ENCODE measurements at places on chromosomes 12 and 14. TPM values are rescaled to one million over a fixed set of nuclear protein-coding genes. Genes with fewer than 3 reads are reported as not detected.

Gene DEPDC4
- total RNA-seq = not detected

Gene HEATR5A
- total RNA-seq = 39.3 TPM

- no peak for DNase-seq
Observed at GRCh38 chr12:48061938-48062719, 43.8 kb downstream of the SENP1 start.

DNA sequence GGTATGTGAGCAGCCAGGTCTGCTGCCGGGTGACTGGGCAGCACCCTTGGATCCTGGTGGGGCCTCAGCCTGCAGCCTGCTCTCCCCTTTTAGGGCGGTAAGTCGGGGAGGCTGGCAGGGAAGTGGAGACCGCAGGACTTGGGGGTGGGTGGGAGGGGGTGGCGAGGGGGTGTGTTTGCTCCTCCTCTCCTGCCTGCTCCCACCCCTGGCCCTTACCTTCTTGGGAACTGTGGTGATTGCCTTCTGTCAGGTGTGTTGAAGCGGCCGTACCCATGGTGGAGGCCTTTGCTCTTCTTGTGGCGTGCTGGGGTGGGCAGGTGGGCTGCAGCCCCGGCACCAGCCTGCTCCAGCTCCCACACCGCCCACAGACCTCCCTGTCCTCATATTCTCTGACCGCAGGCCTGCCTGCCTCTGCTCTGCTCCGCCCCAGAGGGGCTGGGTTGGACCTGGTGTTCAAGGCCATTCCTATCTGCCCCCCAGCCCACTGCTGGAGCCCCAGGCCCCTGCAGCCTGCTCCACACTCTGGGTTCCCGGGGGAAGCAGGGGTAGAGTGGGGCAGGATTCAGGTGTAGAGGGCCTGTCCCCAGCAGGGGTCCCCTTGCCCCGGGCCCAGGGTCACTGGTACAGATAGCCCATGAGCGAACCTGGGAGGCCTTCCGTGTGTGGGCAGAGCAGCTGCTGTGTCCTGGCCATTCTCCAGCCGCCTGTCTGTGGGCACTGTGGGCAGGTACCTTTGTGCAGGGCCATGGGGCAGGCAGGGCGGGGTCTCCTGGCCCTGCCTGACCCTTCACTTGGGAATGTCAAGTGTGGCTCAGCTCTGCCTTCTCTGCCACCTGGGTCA is 5.2 kb downstream of the TEDC1 start:
- DNase-seq = no peak

GRCh38 chr14:42224053-42224888 is 617.6 kb downstream of the LRFN5 start:
- DNase-seq = peak; percentile 53

Gene SYT1
- total RNA-seq = not detected

- DNase-seq = no peak
Observed at GRCh38 chr12:118853634-118854033, 127.7 kb upstream of the SRRM4 start.

- DNase-seq = no peak
Observed at GRCh38 chr12:79692860-79693577, 2.3 kb upstream of the PAWR start.

DNA sequence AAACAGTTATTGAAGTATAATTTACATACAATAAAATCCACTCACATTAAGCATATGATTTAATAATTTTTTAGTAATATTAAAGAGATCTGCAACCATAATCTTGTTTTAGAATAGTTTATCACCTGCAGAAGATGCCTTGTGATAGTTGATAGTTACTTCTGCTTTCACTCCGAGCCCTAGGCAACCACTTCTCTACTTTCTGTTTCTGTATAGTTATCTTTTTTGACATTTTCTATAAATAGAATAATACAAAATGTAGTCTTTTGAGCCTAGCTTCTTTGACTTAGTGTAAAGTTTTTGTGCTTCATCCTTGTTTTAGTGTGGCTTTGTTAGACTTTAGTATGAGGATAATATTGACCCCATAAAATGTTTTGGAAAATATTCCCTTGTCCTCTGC is 111.0 kb downstream of the MNAT1 start:
- no peak for DNase-seq

DNA sequence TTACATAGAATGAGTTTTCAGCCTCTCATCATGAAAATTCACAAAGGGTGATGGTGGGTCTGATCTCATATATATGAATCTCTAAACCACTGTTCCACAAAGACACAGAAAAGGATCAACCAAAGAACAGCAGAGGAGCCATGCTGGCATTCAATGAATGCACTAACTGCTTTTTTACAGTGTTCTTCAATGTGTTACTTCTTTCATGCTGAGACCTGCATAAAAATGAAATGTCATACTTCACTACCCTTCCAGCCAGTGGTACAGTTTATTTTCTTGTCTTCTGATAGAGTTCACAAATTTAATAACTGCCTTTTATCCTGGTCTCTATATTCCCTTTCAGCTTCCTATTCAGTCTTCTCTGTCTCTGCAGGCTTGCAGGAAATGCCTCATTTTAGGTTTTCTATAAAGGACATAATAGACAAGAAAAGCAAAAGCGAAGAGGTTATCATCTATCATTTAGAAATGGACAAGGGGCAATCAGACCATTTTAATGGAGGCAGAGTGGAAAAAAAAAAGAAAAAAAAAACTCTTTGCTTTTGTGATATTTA is 836.7 kb upstream of the FOXG1 start:
- DNase-seq = no peak

DNA sequence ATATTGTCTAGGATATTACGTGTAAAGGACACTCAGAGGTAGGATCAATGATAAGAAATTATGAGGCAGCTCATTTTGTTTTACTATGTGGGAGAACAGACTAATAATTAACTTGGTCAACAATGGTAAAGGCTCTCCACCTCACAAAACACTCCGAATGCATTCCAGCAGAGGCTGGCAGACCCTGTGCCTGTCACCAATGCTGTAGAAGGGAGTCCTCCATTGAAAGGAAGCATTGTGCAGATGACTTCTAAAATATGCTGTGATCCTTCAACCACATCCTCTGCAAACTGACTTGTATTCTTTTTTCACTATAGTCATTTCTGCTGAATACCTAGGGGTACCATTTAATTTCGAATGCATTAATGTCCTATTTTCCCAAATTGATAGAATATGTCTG is 119.6 kb upstream of the EEA1 start:
- DNase-seq = no peak

DNA sequence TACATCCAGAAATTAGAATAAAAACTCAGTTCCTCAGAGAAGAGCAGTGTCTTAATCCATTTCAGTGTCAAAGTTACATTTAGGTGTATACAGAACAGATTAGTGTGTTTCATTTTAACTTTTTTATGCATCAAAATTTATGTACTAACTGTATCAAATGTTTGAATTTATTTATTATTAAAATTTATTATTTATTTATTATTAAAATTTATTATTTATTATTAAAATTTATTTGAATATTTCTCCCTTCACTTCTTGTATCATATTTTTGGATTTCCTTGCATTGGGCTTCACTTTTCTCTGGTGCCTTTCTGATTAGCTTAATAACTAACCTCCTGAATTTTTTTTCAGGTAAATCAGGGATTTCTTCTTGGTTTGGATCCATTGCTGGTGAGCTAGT is 2.3 kb upstream of the TAS2R14 start:
- no peak for DNase-seq

Gene NAB2
- 12.8 TPM for total RNA-seq

DNA sequence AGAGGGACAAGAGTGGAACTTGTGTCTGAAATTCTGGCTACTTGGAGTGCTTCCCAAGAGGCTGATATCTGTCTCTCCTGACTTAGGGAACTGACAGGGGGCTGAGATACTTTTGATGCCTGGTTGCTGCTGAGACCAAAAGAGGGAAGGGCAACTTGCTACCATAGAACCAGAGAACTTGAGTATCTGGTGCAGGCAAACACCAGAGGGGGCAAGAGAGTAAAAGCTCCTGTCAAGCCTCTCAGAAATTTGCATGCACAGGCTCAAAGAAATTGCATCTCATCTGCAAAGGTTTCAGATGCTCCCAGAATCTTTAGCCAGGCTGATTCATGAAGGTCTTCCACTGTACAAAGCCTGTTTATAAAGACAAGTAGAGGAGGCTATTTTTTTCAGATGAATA is 391.3 kb upstream of the FOXG1 start:
- no peak for DNase-seq

DNA sequence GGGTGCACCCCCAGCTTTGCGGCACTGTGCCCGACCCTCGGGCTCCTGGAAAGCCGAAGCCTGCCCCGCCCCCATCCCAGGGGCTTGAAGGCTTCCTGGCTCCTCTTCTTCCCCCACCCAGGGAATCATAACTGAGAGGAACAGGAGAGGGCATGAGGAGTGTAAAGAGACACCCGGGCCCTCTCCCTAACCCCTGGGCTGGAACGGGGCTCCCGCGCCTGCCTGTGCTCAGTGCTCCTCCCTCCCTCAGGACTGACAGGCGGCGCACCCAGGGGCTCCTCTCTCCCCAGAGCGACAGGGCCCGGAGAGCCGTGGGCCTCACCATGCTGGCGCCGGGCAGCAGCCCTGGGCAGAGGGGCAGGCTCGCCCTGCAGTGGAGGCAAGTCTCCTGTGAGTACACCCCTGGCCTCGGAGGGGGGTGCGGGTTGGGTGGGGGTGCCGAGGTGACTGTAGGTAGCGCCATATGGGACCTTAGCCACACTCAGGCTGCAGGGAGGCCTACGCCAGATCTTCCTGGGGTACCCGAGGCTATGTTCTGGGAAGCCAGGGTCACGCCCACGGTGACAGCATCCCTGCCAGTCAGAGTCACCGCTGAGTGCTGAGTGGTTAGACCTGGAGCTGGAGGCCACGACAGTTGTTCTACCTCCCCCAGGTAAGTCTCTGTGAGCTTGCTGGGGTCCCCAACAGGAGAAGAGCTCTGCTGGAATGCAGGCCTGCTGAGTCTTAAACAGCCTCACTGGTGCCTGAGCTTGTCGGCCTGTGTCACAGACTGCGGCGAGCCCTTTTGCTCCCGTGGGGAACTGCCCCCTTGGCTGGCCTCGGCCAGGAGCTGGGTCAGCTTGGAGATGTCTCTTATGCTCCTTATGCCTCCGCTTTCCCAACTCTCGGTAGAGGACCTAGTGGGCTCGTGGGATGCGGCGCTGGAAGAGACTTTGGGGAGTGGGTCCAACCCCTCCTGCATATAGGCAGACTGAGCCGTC is 7.8 kb downstream of the LRTM2 start:
- DNase-seq = no peak
